Mucosa of gallbladder (tissue), 1 donor: ENCODE measurements at places on chromosomes 13 and 19. TPM values are rescaled to one million over a fixed set of nuclear protein-coding genes. Genes with fewer than 3 reads are reported as not detected.
A peak's percentile ranks its signal among the peaks of the same experiment; 100 is the strongest.

UBA52 gene
- 878 TPM for total RNA-seq

IL11 gene
- total RNA-seq, result 0.69 TPM

EPS8L1 gene
- total RNA-seq, result 127 TPM

STOML3 gene
- total RNA-seq, result not detected

ANGPTL8 gene
- 0.95 TPM for total RNA-seq

ACP7 gene
- 7.3 TPM for total RNA-seq

DNA sequence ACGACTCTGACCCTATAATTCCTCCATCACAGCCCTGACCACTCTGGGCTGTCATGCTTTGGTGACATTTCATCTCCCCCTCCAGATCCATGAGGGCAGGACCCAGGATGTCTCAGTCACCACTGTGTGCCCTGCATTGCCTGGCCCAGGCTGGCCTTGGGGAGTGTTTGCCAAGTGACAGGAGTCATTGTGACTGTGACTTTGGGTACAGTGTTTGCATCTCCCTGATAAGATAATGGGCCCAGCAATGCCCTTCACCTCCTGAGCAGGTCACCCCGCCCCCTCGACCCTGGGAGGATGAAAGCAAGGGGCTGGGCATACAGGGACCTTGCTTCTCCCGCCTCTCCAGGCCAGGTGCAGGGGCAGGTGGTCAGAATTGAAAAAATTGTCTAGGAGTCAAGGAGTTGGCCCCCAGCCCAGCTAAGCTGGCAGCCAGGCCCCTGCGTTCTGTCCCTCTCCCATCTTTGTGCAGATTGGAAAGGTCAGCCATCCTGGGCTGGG is 5.9 kb upstream of the ATP4A start:
- no peak for DNase-seq

DNA sequence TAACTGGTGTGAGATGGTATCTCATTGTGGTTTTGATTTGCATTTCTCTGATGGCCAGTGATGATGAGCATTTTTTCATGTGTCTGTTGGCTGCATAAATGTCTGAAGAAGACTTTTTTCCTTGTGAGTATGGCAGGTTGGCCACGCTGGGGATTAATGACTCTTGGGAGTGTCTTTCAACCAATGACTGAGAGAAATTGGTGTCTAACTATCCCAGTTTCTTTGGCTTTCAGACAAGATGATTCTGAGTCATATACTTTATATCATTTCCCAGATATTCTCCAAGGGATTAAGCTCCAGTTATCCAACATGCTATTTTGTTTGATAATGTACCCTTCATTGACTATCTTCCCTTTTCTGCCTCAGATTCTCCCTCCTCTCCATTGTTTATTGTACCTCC is 35.5 kb upstream of the CSNK1A1L start:
- no peak for DNase-seq

DNA sequence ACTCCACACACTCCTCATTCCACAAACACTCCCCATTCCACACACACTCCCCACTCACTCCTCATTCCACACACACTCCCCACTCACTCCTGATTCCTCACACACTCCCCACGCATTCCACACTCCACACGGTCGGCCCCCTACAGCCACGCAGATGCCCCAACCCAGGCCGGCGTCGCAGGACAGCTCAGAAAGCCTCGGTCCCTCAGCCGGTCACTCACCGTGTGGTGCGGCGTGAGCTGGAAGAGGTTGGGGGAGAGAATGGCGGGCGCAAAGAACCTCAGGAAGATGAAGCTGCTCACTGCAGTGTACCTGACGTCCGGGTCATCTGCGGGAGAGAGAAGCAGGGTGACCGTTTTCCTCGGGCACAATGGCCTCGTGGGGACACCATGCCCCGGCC is 39.0 kb upstream of the C13orf46 start:
- no peak for DNase-seq

DNA sequence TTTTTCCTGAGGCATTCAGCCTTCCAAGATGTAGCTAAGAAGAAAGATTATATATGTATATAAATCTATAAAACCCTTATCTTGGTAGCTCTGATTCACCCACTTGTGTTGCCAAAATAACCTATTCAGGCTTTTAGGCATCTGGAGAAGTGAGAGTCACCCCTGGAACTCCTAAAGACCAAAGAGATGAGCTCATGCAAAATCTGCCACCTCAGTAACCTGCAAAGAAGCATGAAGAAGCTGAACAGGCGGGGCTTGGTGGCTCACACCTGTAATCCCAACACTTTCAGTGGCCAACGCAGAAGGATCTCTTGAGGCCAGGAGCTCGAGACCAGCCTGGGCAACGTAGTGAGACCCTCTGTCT is 393.7 kb downstream of the FOXO1 start:
- no peak for DNase-seq

DNA sequence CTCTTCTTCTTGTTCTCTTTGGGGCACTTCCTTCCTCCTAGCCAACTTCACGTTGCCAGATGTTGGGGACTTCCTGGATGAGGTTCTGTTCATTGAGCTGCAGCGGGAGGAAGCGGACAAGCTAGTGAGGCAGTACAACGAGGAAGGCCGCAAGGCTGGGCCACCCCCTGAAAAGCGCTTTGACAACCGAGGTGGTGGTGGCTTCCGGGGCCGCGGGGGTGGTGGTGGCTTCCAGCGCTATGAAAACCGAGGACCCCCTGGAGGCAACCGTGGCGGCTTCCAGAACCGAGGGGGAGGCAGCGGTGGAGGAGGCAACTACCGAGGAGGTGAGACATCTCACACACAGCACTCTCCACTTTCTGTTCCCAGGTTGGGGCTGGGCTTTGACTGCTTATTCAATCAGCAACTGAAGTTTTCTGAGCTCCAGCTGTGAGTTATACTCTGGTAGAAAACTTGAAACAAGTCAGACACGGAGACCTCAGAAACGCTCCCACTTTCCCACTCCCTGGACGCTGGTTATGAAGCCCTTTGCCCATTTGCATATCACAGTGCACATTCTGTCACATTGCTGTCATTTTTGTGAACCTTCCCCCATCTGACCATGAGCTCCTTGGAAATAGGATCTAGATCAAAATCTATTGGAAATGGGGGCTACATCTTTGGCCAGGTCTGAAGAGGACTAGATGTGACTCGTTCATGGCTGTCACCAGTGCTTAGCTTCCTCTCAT is 7.2 kb upstream of the CCDC97 start:
- no peak for DNase-seq

DNA sequence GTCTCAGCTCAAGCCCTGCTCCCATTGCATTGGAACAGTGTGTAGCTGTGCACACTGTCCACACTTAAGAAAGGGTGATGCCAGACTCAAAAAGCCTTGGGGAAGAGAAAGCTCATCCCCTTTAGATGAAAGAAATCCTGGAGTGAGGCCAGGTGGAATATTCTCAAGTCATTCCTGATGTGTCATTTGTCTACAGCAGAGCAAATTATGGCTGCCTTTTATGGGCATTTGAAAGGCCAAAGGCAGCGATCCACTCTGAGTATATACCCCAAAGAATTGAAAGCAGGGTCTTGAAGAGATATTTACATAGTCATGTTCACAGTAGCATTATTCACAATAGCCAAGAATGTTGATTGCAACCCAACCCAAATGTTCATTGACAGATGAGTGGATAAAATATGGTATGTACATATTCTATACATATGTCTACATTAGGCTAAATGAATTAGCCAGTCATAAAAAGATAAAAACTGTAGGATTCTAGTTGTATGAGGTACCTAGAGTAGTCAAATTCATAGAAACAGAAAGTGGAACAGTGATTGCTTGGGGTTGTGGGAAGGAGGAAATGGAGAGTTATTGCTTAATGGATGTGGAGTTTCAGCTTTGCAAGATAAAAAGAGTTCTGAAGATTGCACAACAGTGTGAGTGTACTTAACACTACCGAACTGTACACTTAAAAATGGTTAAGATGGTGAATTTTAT is 214.9 kb downstream of the KCNRG start:
- DNase-seq, result no peak

DNA sequence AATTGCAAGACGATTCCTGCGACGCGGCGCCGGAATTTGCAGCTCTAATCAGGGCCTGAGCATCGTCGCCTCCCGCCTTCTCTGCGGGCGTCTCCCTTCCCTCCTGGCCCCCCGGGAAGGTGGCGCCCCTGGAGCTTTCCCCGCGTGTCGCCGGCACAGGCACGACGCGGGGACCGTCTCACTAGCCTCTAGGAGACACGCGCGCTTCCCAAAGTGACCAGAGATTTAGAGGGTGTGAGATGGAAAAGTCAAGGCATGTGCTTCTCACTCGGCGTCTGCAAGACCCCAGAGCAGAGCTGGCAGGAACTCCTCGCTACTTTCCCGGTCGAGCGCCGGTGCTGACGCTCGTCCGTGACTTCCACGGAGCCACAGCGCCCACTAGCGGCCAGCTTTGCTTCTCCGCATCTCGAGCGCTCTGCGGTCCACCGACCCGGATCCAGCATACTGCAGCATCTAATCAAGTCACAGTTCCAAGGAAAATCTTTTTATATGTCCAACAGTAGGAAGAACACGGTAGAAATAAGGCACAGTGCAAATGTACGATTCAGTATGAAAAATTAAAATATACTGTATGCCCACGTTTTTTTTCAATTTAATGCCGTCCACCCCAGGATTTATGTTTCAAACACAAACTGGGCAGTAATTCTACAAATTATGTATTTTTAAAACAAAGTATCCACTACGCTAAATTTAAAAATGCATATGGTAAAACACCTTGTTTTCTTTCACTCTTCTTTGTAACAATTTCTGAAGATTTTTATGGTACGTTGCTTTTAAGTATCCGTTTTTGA is 977 bp upstream of the EFNB2 start:
- DNase-seq, result peak; percentile 91

GRCh38 chr13:40479196-40479845 is 187.1 kb downstream of the FOXO1 start:
- no peak for DNase-seq

GRCh38 chr13:49450105-49450819 is 6.2 kb downstream of the SETDB2 start:
- no peak for DNase-seq

GRCh38 chr13:98207416-98207815 is 30.3 kb upstream of the RNF113B start:
- no peak for DNase-seq

DNA sequence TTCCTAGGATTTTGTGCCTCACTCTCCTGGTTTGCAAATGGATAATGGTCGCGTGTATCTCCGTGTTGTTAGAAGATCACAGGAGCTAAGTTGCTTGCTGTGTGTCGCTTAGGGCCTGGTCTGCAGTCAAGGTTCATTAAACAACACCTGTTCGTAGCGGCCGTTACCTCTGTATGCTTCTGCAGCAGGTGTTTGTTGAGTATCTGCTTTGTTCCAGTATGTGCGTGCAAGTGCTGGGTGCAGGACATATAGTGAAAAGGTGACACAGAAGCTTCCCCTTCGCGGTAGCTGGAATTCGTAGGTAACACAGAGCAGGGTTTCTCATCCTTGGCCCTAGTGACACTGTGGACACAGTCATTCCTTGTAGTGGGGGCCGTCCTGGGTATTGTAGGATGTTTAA is 5.4 kb downstream of the MED25 start:
- DNase-seq, result no peak

GRCh38 chr13:110799246-110800236 is 86.0 kb downstream of the ING1 start:
- peak; percentile 47 for DNase-seq

- DNase-seq, result no peak
These were observed 12.1 kb downstream of the CEBPA start for GRCh38 chr19:33290082-33290815.

GRCh38 chr19:33387351-33388230 is 14.1 kb downstream of the CEBPG start:
- no peak for DNase-seq

- no peak for DNase-seq
These were observed 7.9 kb downstream of the GPC6 start for GRCh38 chr13:93234459-93234858.

GRCh38 chr13:95485518-95486144 is 66.9 kb upstream of the CLDN10 start:
- DNase-seq, result no peak

DNA sequence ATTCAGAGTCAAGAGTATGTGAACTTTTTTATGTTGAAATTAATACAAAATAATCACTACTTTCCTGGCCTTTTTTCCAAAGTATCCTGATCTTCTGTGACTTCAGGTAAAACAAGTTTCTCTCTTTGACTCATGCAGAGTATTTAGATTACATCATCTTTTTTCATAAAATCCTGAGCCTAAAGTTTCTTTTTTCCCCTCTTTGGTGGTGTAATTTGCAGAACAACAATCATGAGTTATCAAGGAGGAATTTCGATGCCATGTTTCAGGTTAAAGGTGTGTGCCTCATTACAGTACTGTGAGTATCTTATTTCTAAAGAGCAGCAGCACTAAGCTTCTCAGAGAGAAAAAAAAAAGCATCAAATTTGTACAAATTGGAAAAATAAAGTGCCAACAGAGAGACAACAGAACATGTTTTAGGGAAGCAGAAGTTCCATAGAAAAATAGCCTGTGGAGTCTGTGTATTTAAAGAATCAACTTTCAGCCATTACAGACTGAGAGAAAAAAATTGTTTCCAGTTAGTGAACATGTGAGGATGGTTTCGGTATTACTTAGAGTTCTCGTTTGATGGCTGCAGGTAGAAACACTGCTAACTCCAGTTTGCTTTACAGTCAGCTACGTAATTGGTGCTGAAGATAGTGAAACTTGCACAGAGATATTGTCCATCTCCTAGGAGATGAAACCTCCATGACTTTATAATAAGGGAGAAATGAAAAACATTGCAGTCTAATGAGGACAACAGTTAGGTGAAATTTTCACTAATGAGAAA is 78.1 kb upstream of the PCDH9 start:
- no peak for DNase-seq

GRCh38 chr13:75468602-75469001 is 13.4 kb downstream of the TBC1D4 start:
- no peak for DNase-seq

DNA sequence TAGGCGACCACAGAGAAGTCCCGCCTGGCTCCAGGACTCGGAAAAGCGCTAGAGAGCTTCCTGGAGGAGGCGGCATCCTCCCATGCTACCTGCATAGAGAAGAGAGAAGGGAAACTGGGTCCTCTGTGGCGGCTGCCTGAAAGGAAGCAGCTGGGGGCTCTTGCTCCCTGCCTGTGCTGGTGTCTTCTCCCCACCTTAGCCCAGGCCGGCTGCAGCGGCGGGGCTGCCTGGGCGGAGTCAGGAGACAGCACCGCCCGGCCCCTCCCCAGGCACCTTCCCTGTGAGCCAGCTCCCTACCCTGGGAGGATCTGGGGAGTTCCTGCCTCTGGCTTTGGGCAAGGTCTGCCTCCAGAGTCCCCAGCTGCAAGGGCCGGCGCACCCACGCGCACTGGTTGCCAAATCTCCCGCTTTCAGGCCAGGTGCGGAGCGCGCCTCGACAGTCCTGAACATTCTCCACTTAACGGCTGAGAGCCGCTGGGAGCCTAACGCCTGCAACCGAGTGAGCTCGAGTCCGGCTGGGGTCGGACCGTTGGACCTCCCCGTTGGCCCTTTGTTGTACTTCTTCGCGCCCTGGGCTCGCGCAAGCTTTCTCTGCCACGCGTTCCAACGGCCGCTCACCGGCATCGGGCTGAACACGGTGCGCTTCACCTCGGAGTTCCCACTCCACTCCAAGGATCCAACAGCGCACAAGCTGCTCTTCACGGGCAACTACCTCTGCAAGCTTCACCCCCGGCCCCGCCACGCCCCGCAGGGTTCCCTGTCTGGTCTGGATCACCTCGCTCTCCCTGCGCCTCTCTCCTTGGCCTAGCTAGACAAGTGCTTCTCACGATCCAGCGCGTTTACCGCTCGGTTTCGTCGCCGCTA is 21.8 kb upstream of the ZNF30 start:
- no peak for DNase-seq
